ENCODE measurements at places on chromosomes 1 and 21.
A peak's percentile ranks its signal among the peaks of the same experiment; 100 is the strongest.

GRCh38 chr1:219692981-219693380, 80.1 kb upstream of the ZC3H11B start:
- no peaks in the 10 kb centered on the region for H3K36me3 ChIP-seq
- no peak overlapping the region for H3K27ac ChIP-seq
- H3K4me3 ChIP-seq, result no peak overlapping the region

DNA sequence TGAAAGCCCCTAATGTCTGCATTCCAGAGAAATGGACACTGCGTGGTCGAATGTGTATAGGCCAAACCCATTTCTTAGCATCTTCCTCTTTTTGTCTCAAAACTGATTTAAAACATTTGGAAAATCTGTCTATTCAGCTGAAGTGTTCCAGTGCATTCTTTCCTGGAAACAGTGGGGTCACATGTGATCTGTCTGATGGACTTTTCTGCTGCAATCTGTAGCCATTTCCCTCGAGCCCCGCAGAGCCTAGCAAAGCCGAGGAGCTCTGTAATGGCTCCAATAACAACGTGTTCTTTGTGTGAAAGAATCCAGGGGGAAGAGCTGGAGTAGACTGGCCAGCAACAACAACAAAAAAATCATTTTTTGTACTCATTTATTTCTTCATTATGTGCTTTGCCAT, 329.3 kb downstream of the BARHL2 start:
- H3K27me3 ChIP-seq, result no peaks in the 10 kb centered on the region
- H3K36me3 ChIP-seq, result no peaks in the 10 kb centered on the region
- no peak overlapping the region for H3K4me3 ChIP-seq
- peak overlapping the region; percentile 89 for H3K27ac ChIP-seq

GRCh38 chr1:40806731-40807695, 23.4 kb downstream of the KCNQ4 start:
- H3K36me3 ChIP-seq, result no peaks in the 10 kb centered on the region
- H3K27ac ChIP-seq, result no peak overlapping the region
- peaks cover 3% of the 10 kb centered on the region for H3K4me1 ChIP-seq

GRCh38 chr1:202745323-202745888, 35.2 kb upstream of the SYT2 start:
- no peaks in the 10 kb centered on the region for H3K27me3 ChIP-seq
- H3K36me3 ChIP-seq, result peaks cover 81% of the 10 kb centered on the region
- H3K27ac ChIP-seq, result no peak overlapping the region
- H3K4me3 ChIP-seq, result no peak overlapping the region
- H3K4me1 ChIP-seq, result no peaks in the 10 kb centered on the region

DNA sequence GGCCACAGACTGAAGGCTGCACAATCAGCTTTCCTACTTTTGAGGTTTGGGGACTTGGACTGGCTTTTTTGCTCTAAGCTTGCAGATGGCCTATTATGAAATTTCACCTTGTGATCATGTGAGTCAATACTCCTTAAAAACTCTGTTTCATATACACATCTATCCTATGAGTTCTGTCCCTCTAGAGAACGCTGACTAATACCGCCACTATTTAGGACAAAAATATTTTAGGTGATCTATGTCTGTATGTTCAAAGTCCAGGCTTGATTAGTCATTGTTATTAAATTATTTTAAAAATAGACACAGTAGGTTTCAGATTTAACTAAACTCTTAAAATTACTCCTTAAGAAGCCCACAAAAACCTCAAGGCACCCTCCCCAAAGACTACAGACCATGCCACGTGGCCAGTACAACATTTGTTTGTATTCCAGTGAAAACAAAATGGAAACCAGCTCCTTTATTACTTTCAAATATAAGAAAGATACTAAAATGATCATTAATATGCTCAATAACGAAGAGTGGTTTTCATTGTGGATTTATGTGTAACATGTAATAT, 63.1 kb downstream of the TMPRSS15 start:
- H3K27me3 ChIP-seq, result no peaks in the 10 kb centered on the region
- DNase-seq, result no peak
- no peaks in the 10 kb centered on the region for H3K4me1 ChIP-seq
- no peak overlapping the region for H3K27ac ChIP-seq
- H3K4me3 ChIP-seq, result no peak overlapping the region

DNA sequence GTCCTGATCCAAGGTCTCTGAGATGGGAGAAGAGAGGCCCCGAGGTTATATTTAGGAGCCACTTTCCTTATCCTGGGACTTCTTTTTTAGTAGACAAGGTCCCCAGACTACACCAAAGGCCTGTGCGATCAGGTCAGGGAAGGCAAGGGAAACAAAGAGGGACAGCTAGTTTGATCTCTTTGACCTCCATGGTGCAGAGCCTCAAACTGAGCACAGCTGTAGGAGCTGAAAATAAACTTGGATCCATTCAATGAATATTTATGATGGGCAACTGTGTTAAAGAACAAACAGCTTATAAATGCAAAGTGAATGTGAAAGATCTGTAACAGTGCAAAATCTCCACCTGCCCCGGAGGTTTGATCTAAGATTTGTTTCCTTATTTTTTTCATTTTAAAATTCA, 256.6 kb downstream of the DYRK1A start:
- H3K4me3 ChIP-seq, result no peak overlapping the region
- no peaks in the 10 kb centered on the region for H3K4me1 ChIP-seq
- no peak overlapping the region for H3K27ac ChIP-seq
- peaks cover 8% of the 10 kb centered on the region for H3K27me3 ChIP-seq
- H3K36me3 ChIP-seq, result no peaks in the 10 kb centered on the region

- H3K27me3 ChIP-seq, result no peaks in the 10 kb centered on the region
- no peaks in the 10 kb centered on the region for H3K4me1 ChIP-seq
- DNase-seq, result no peak
Measured at GRCh38 chr21:14251336-14251735, 35.4 kb downstream of the RBM11 start.

GRCh38 chr1:37274938-37275631, 199.3 kb upstream of the ZC3H12A start:
- no peaks in the 10 kb centered on the region for H3K27me3 ChIP-seq
- H3K36me3 ChIP-seq, result no peaks in the 10 kb centered on the region
- H3K4me1 ChIP-seq, result peaks cover 14% of the 10 kb centered on the region
- H3K27ac ChIP-seq, result no peak overlapping the region
- H3K4me3 ChIP-seq, result no peak overlapping the region

DNA sequence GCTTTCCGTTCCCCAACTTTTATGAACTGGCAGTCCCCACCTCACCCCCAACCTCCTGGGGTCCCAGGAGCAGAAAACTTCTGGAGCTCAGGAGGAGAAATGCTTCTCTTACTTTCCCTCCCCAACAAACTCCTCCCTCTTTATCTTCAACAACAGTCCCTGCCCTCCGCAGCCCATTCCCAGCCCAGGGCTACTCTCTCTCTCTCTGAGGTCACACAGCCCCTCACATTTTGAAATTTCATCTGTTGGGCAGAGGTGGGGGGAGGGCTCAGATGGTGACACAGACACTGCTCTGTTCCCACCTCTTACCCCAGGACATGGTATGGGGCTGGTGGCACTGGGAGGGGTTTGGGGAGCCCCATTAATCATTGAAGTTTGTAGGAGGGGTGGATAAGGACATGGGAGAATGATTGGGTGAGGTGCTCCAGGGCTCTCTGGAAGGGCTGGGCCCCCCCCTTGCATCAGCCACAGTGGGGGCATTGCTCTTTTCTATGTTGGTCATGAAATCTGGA, 6.0 kb downstream of the PIK3CD start:
- DNase-seq, result no peak
- peaks cover 14% of the 10 kb centered on the region for H3K27me3 ChIP-seq
- no peaks in the 10 kb centered on the region for H3K36me3 ChIP-seq
- H3K4me1 ChIP-seq, result no peaks in the 10 kb centered on the region
- H3K27ac ChIP-seq, result no peak overlapping the region

DNA sequence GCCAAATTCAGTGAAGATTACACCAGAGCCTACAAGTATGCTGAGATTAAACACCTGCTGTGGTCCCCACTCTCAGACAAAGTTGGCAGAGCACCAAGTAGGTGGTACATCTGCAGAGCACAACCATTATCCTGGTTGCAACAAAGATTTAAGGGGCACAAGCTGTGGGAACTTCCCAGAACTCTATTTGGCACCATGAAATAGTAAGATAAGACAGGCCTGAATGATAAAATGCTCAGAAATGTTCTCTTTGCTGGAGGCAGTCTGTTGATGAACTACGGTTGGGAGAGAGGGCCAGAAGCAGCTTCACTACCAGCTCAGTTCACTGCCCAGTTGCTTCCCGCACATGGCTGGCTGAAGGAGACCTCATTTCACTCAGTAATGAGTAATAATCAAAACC, 19.9 kb downstream of the RPL5 start:
- H3K4me1 ChIP-seq, result no peaks in the 10 kb centered on the region
- H3K4me3 ChIP-seq, result no peak overlapping the region
- H3K27ac ChIP-seq, result peak overlapping the region; percentile 18
- no peaks in the 10 kb centered on the region for H3K27me3 ChIP-seq

DNA sequence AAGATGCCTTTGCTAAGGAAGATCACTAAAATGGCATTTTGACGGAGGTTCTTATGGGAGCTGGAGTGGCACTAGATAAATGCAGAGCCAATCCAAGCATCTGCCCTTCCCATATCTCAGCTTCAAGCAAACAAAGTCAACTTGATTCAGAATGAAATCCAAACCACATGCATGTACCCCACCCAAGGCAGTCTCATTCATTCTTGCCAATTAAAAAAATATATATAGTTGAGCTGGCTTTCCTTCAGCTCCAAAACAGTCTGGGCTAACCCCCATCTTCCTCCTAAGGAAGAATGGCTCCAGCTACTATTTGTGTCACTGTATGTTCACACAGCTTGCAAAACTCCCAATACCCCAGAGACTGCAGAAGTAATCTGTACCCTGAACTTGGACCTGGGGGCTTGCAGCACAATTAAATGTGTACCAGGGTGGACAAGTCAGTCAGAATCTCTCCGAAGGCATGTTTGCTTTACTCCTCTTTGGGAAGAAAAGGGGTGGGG, 35.4 kb downstream of the GPR3 start:
- no peaks in the 10 kb centered on the region for H3K27me3 ChIP-seq
- peak overlapping the region; percentile 55 for H3K27ac ChIP-seq
- no peak overlapping the region for H3K4me3 ChIP-seq
- peaks cover 15% of the 10 kb centered on the region for H3K4me1 ChIP-seq

DNA sequence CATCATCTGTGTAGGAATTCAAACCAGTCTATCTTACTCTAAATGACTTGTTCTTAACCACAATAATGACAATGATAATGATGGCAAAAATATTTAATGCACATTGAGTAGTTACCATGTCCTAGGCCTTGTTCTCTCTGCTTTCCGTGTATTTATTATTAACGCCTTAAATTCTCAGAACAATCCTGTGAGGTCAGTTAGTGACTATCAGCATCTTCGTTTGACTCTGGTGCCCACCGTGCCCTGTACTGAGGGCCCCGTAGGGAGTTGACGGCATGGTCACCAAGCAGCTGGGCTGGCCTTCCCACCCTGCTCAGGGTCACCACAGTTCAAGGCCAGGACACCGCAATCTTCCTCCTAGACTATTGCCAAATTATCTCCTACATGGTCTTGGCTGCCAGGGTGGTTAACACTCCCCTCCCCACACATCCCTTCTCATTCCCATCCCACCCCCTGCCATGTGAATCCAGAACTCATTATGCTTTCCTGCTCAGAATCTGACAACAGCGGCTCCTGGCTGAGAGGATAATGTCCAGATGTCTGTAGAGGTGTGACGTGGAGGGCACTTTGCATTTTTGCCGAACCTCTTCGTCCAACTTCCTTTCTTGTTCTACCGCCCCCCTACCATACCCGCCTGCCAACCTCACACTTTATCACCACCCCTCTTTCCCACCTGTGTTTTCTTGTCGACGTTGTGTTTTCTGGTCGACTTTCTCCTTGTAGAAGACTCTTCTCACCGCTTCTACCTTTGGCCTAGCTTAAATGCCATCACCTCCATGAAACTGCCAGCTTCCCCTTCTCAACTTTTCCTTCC, 33.4 kb downstream of the IGFN1 start:
- peaks cover 3% of the 10 kb centered on the region for H3K4me1 ChIP-seq
- DNase-seq, result no peak
- H3K27ac ChIP-seq, result no peak overlapping the region
- H3K4me3 ChIP-seq, result no peak overlapping the region

GRCh38 chr1:16254263-16254928, 17.4 kb upstream of the CPLANE2 start:
- peaks cover 12% of the 10 kb centered on the region for H3K36me3 ChIP-seq
- peaks cover 7% of the 10 kb centered on the region for H3K4me1 ChIP-seq
- DNase-seq, result no peak
- H3K4me3 ChIP-seq, result no peak overlapping the region
- no peak overlapping the region for H3K27ac ChIP-seq

GRCh38 chr1:21539933-21540332, 30.7 kb downstream of the ALPL start:
- peak; percentile 82 for DNase-seq
- no peak overlapping the region for H3K4me3 ChIP-seq
- H3K27me3 ChIP-seq, result no peaks in the 10 kb centered on the region

GRCh38 chr1:18816808-18817207, 42.7 kb downstream of the TAS1R2 start:
- no peak for DNase-seq
- no peak overlapping the region for H3K27ac ChIP-seq
- no peak overlapping the region for H3K4me3 ChIP-seq
- H3K4me1 ChIP-seq, result peaks cover 6% of the 10 kb centered on the region
- no peaks in the 10 kb centered on the region for H3K27me3 ChIP-seq
- no peaks in the 10 kb centered on the region for H3K36me3 ChIP-seq

DNA sequence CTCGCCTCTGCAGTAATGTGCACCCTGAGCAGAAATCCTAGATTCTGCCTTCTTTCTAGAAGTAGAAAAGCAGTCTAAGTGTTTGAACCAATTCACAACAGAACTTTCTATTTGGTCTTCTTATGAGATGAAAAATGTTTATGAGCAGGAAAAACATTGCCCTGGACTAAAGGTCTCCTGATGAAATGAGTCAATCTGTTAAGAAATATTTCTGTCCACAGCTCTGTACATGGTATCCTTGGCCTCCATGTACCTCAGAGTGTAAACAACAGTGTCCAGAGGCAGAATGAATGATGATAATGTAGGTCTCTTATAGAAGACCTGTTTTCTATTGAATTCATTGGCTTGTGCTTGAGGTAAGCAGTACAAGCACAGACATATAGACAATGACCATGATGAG, 6.2 kb upstream of the APCS start:
- no peaks in the 10 kb centered on the region for H3K4me1 ChIP-seq
- no peaks in the 10 kb centered on the region for H3K27me3 ChIP-seq
- no peaks in the 10 kb centered on the region for H3K36me3 ChIP-seq
- H3K4me3 ChIP-seq, result no peak overlapping the region

Data from SK-N-SH (cell line).